Chondrocyte (in vitro differentiated cells): ENCODE measurements at places on chromosomes 5 and 9. TPM values are rescaled to one million over a fixed set of nuclear protein-coding genes. Genes with fewer than 3 reads are reported as not detected.
A peak's percentile ranks its signal among the peaks of the same experiment; 100 is the strongest.

DNA sequence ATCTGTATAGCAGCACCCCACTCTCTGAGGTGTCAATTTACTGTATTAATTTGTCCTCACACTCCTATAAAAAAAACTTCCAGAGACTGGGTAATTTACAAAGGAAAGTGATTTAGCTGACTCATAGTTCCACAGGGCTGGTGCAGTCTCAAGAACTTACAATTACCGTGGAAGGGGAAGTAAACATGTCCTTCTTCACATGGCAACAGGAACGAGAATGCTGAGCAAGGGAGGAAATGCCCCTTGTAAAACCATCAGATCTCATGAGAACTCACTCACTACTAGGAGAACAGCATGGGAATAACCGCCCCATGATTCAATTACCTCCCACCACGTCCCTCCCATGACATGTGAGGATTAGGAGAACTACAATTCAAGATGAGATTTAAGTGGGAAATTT is 602.6 kb downstream of the MTRR start:
- H3K4me3 ChIP-seq, result no peak overlapping the region
- peaks cover 4% of the 10 kb centered on the region for H3K4me1 ChIP-seq
- H3K36me3 ChIP-seq, result no peaks in the 10 kb centered on the region
- no peaks in the 10 kb centered on the region for H3K27me3 ChIP-seq

PRELID2 gene
- 2.5 to 6.6 TPM (median 6.2 TPM) in 3 replicates for total RNA-seq

GRCh38 chr9:123359546-123359945 is 3.5 kb downstream of the CRB2 start:
- H3K27me3 ChIP-seq, result peaks cover 3% of the 10 kb centered on the region
- no peaks in the 10 kb centered on the region for H3K36me3 ChIP-seq
- DNase-seq, result no peak
- no peak overlapping the region for H3K4me3 ChIP-seq

SHC3 gene
- 0.10 to 0.64 TPM (median 0.30 TPM) in 3 replicates for total RNA-seq

GRCh38 chr5:83474161-83474796 is 2.7 kb downstream of the VCAN start:
- H3K36me3 ChIP-seq, result peaks cover 3% of the 10 kb centered on the region
- peak overlapping the region; percentile 96 for H3K27ac ChIP-seq
- peak overlapping the region; percentile 93 for H3K4me3 ChIP-seq
- no peaks in the 10 kb centered on the region for H3K27me3 ChIP-seq
- peaks cover 35% of the 10 kb centered on the region for H3K4me1 ChIP-seq

DNA sequence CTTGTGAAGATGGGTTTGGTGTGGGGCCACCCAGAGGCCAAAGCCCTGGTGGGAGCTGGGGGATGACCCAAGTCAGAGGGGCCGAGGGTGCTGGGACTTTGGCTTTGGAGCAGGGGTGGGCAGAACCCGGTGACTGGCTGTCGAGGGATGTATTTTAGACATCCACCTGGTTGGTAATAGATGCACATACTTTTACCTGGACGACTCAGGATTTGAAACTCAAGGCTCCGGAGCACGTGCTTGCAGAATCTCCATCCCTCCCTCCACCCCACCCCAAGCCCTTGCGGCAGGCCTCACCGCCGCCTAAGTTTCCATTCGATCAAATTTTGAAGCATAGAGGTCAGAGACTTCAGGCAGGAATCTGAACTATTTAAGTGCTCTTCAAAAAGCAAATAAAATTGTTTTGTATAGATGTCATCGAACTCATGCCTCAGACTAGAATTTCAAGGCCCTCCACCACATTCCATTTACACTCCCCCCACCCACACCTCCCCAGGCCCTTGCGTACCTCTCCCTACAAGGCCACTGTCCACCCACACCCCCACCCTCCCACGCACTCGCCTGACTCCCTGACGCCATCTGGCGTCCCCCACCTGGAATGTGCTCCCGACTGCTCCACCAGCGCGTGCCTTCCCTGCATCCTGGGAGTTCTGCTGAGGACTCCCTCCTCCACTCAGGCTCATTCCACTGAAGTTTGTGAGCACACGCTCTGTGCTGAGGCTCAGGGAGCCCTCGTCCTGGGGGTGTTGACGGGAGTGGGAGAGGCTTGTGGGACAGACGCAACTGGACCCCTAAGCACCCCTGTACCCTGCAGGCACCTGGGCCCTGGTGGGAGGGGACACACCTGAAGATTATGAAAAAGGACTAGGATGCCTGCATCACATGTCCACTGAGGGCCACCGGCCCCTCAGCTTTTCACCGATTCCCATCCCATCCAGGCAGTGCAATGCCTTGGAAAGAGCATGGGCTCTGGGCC is 56.4 kb upstream of the RPL26L1 start:
- no peak for DNase-seq
- no peaks in the 10 kb centered on the region for H3K36me3 ChIP-seq
- peak overlapping the region; percentile 16 for H3K4me3 ChIP-seq
- no peaks in the 10 kb centered on the region for H3K27me3 ChIP-seq

DNA sequence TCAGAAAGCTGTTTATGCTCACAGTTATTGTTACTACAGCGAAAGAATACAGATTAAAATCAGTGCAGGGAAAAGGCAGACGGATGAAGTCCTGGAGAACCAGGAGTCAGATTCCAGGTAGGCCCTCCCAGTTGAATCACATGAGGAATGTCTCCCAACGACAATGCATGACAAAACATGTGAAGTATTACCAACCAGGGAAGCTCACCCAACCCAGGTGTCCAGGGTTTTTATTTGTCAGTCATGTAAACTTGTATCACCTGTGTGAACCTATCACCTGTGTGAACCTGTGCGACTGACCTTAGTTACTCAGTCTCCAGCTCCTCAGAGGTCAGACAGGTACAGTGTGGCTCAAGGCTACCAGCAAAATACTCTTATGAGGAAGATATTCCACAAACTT is 63.9 kb downstream of the KIAA1958 start:
- DNase-seq, result no peak
- no peak overlapping the region for H3K27ac ChIP-seq
- no peaks in the 10 kb centered on the region for H3K36me3 ChIP-seq
- no peaks in the 10 kb centered on the region for H3K27me3 ChIP-seq

HMGCR gene
- total RNA-seq, result 63.2 to 75.9 TPM (median 73.1 TPM) in 3 replicates
